ENCODE measurements at places on chromosomes 7 and 10. TPM values are rescaled to one million over a fixed set of nuclear protein-coding genes. Genes with fewer than 3 reads are reported as not detected.

Gene NOS3
- 1.1 TPM for total RNA-seq

GRCh38 chr7:33640741-33641140, 264.6 kb upstream of the BMPER start:
- DNase-seq, result no peak

- DNase-seq, result no peak
These were observed 198.3 kb upstream of the DKK1 start for GRCh38 chr10:52115823-52116222.

GRCh38 chr7:92782236-92782635, 54.1 kb downstream of the CDK6 start:
- DNase-seq, result no peak

GRCh38 chr7:130913639-130914553, 179.9 kb upstream of the KLF14 start:
- DNase-seq, result no peak

DNA sequence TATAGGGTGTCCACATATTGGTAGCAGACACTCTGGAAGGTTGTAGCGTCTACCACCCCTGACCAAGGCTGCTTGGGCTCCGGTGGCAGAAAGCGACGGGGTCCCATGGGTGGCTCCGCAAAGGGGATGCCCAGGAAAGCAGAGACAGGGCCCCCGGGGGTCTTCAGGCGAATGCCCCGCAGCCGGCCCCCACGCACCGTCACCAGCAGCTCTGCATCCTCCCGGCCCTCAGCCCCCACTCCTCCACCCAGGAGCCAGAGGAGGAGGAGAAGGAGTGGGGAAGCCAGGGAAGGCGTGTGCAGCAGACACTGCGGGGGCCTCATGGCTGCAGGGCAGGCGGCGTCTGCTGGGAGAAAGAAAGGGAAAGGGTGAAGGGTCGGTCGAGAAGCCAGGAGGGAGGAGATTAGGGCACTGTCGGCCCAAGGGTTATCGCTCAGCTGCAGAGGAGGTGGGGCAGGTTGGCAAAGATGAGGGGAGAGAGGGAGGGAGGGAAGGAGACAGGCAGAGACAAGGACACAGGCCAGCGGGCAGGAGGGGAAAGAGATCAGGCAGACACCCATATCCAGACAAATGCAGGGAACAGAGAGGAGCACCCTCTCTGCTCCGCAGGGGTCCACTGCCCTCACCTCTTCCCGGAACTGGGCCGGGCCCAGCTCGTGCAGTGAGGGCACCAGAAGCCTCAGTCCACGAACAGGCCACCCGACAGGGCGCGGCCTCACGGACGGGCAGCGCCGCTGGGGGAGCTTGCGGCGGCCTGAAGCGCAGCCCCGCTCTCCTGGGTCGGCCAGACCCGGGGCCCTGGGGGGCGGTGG, 1.6 kb downstream of the ACHE start:
- no peak for DNase-seq

DNA sequence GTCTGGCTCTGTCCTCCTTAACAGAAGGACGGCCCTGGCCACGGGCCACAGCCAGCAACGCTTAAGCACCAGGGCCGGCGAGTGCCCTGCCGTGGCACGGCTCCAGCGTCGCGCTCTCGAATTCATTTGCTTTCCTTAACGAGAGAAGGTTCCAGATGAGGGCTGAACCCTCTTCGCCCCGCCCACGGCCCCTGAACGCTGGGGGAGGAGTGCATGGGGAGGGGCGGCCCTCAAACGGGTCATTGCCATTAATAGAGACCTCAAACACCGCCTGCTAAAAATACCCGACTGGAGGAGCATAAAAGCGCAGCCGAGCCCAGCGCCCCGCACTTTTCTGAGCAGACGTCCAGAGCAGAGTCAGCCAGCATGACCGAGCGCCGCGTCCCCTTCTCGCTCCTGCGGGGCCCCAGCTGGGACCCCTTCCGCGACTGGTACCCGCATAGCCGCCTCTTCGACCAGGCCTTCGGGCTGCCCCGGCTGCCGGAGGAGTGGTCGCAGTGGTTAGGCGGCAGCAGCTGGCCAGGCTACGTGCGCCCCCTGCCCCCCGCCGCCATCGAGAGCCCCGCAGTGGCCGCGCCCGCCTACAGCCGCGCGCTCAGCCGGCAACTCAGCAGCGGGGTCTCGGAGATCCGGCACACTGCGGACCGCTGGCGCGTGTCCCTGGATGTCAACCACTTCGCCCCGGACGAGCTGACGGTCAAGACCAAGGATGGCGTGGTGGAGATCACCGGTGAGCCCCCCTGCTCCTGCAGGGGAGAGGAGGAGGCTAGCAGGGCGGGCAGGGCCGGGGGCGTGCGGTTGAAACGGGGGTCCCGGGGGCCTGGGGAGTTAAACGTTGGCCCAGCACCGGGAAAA, at the start of gene HSPB1:
HSPB1 (plus strand) TSS at position 327 of the 855 bp plus-strand sequence; CDS start at position 367, 40 bp downstream.
- peak; percentile 74 for DNase-seq

All from CD8-positive, alpha-beta T cell (primary cell).